ENCODE measurements at places on chromosomes 3 and 15. TPM values are rescaled to one million over a fixed set of nuclear protein-coding genes. Genes with fewer than 3 reads are reported as not detected.

GRCh38 chr15:90418627-90419026, 30.6 kb downstream of the IQGAP1 start:
- no peak for DNase-seq

CFAP161 gene
- not detected for polyA plus RNA-seq

- no peak for DNase-seq
Observed at GRCh38 chr15:70203981-70204560, 106.4 kb upstream of the TLE3 start.

GRCh38 chr3:185397676-185398075, 34.7 kb downstream of the MAP3K13 start:
- no peak for DNase-seq

RLBP1 gene
- polyA plus RNA-seq = not detected

MESP2 gene
- not detected for polyA plus RNA-seq

SLC22A14 gene
- polyA plus RNA-seq = not detected

TEX55 gene
- polyA plus RNA-seq = not detected

SAMMSON gene
- polyA plus RNA-seq = not detected

- DNase-seq = peak; percentile 98
Observed at GRCh38 chr3:40504636-40505430, 1.0 kb upstream of the ZNF620 start.

DNA sequence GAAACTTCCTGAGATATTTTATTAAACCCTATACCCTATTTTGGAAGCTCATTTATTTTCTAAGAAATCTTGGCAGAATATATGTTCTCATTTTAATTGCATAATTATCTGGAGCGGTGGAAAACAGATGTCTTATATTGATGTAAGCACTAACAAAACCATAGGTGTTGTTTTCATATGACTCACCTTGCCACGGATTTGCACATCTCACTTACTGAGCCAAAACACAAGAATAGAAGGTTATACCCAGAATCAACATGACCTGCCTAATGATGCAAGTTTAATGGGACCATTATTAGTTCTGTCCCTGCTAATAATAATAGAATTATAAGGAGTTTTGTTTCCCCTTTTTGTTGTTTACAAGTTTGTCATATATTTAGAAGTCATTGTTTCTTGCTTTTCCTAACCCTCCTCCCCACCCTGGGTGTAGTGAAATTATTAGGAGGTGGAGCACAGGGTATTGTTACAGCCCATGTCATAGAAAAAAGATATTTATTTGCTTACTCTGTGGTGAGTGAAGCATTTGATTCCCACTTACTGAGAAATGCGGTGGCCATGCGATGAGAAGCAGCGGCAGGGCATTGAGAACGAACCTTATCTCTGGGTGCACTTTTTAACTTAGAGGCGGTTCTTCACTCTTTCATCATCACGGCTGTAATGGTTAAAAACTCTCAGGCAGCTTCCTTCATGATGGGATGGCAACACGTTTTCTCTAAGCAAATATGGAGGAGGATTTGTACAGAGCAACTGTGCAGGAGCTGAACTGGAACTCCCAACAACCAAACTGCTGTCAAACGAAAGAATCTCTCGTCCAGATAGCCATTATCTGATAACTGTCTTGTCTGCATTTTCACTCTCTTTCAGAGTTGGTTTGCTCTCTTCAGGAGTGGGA, 521 bp downstream of the IL5RA start:
- no peak for DNase-seq

- DNase-seq = no peak
Observed at GRCh38 chr3:168156479-168156878, 60.8 kb upstream of the GOLIM4 start.

DNA sequence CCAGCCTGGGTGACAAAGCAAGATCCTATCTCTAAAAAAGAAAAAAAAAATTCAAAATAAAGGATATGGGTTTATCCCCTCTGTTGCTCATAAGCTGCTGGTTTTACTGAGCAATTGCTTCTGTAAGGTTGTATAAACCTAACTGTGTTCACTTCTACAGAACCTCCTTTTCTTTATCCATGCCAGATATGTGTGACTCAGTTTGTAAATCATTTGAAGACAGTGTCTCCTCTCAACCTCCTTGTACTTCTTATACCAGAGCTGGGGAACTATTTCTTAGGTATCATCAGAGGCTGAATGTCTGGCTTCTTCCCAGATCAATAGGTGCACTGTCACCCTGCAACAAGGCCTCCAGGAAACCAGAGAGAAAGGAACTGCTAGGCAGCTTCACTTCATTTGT, 273.8 kb downstream of the CD47 start:
- no peak for DNase-seq

- no peak for DNase-seq
Observed at GRCh38 chr15:48345516-48345915, 14.3 kb downstream of the DUT start.

- no peak for DNase-seq
Observed at GRCh38 chr15:57333487-57333886, 42.8 kb upstream of the CGNL1 start.

GRCh38 chr3:43418601-43419272, 132.4 kb downstream of the SNRK start:
- DNase-seq = no peak

- DNase-seq = peak; percentile 90
Observed at GRCh38 chr15:72474912-72475628, 940 bp downstream of the ARIH1 start.

- DNase-seq = peak; percentile 82
Observed at GRCh38 chr3:152399374-152399773, 130.6 kb downstream of the MBNL1 start.

- DNase-seq = peak; percentile 26
Observed at GRCh38 chr3:170780955-170781354, 89.0 kb downstream of the RPL22L1 start.

Measured in GM23248 (cell line).